Activated effector memory CD4-positive, alpha-beta T cell treated with anti-CD3 and anti-CD28 coated beads, Interleukin-2, amount 50 U/mL, for 16 hours (primary cell): ENCODE measurements at places on chromosomes 3 and 15.

- DNase-seq: peak; percentile 82
Measured at GRCh38 chr15:71743861-71744382, 66.4 kb upstream of the NR2E3 start.

DNA sequence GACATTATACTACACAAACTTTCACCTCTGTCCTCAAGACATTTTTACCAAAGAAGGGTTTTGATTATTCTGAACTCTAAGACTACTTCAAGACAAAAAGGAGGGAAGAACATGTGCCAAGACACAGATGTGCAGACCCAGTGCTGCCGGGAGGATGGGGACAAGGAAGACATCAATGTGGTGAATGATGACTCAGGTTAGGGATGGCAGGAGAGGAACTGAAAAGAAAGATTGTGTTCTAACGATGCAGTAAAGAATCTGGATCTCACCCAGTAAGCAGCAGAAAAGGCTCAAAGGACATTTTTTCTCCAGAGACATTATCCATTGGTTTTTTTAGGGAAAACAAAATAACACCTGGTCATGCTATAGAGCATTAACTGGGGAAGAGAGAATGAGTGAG lies 449.9 kb upstream of the NR2F2 start:
- DNase-seq: no peak

- DNase-seq: no peak
Measured at GRCh38 chr3:157938154-157938779, 168.0 kb downstream of the SHOX2 start.

GRCh38 chr3:71614869-71615268 lies 31.3 kb upstream of the FOXP1 start:
- DNase-seq: no peak

- DNase-seq: no peak
Measured at GRCh38 chr3:79824166-79824565, 56.4 kb upstream of the ROBO1 start.

- DNase-seq: peak; percentile 84
Measured at GRCh38 chr15:38670128-38671005, 105.8 kb upstream of the RASGRP1 start.

DNA sequence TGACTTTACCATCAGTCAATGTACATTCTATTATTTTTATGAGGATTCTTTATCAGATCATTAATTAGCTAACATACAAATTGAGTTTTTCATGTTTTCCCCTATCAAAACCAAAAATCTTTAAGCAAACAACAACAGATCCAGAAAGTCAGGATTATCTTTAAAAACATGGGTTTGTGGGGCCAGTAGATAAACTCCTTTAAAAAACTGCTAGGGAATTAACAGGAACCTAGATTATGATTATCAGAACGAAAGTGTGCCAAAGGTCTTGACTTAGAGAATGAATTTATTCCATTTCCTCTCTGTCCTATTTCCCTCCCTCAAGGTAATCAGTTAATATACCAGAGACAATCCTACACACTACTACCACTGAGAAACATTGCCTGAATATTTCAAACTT lies 13.2 kb upstream of the CCDC13 start:
- DNase-seq: no peak

DNA sequence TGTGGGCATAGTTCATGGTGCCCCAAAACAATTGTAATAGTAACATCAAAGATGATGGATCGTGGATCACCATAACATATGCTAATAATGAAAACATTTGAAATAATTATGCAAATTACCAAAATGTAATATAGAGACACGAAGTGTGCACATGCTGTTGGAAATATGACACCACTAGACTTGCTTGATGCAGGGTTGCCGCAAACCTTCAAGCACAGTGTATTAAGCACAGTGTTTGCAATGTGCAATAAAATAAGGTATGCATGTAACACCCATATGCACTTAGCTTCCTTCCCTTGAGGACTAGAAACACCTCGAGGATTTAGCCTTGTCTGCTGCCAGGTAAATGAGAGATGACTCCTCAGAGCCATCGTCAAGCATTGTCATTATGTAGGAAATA lies 10.9 kb upstream of the GJD2 start:
- no peak for DNase-seq

DNA sequence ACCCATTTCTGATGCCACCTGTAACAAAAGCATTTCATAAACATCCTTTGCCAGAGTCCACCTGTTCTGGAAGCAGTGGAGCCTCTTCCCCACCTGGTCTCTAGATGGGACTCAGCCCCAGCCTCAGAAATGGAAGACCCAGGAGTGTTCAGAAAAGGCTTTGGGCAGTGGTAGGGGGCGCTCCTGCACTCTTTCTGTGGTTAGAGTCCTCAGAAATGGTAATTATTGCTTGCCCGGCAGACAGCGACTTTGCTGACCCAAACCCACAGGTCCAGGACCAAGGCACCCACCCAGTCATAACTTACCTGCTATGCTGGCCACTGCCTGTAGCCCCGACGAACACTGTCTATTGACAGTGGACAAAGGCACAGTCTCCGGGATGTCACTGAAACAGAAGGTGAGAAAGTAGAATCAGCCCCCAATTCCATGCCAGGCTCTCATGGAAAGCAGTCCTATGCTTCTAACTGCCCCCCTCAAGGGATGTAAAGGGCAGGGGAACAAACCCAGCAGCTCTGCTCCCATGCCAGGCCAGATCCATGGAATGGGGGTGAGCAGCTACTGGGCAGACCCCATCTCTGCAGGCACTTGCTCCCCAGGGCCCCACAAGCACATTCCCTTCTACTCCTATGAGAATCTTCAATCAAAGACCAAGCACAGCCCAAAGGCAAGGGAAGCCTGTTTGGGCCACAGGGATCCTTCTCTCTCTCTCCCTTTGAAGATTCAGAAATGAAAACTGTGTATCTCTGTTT lies 5.1 kb downstream of the ACAA1 start:
- peak; percentile 69 for DNase-seq

- no peak for DNase-seq
Measured at GRCh38 chr3:24420224-24420623, 74.4 kb downstream of the THRB start.

GRCh38 chr3:194884649-194885315 lies 199.1 kb downstream of the FAM43A start:
- DNase-seq: no peak

DNA sequence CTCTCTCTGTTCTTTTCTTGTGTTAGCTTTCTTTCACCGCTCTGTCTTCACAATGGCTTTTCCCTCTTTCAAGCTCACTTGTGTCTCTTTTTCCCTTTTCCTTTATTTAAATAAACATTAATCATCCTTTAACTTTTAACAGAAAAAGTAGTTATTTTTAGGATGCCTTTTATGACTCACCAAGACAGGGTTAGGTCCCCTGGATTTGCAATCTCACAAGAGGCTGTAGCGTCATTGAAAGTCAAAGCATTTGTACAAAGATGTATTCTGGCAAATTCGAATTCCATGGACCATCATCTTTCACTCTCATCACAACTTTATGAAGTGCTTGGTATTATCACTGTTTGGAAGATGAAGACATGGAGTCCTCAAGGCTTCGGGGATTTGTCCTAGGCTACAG lies 34.8 kb upstream of the MCTP2 start:
- no peak for DNase-seq

GRCh38 chr15:85849946-85850345 lies 55.2 kb upstream of the KLHL25 start:
- DNase-seq: peak; percentile 49

- DNase-seq: peak; percentile 86
Measured at GRCh38 chr15:63093486-63094205, 28.0 kb upstream of the LACTB start.

- no peak for DNase-seq
Measured at GRCh38 chr15:80441714-80442113, 37.5 kb downstream of the ARNT2 start.

GRCh38 chr15:85500729-85501128 lies 120.3 kb downstream of the AKAP13 start:
- no peak for DNase-seq

DNA sequence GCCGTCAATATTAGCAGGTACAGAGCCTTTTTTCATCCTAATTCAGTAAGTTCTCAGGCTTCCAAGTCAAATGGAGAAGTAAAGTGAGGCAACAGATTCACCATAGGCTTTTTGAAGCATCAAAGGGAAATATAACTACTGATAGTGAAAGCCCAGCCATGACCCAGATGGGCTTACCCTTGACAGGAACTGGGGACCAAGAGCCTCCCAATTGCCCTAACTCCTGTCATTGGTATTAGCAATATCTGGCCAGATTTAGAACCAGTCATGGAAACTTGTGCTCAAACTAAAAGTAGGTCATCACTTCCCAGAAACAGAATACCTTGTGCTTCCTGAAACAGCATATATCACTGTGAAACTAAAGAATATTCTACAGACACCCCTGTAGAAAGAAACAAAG lies 33.0 kb downstream of the NME9 start:
- no peak for DNase-seq

GRCh38 chr3:13506680-13507079 lies 26.6 kb downstream of the HDAC11 start:
- DNase-seq: no peak

- DNase-seq: no peak
Measured at GRCh38 chr15:57100136-57100539, 181.7 kb downstream of the TCF12 start.

- peak; percentile 55 for DNase-seq
Measured at GRCh38 chr3:129625072-129625874, 18.8 kb upstream of the PLXND1 start.

DNA sequence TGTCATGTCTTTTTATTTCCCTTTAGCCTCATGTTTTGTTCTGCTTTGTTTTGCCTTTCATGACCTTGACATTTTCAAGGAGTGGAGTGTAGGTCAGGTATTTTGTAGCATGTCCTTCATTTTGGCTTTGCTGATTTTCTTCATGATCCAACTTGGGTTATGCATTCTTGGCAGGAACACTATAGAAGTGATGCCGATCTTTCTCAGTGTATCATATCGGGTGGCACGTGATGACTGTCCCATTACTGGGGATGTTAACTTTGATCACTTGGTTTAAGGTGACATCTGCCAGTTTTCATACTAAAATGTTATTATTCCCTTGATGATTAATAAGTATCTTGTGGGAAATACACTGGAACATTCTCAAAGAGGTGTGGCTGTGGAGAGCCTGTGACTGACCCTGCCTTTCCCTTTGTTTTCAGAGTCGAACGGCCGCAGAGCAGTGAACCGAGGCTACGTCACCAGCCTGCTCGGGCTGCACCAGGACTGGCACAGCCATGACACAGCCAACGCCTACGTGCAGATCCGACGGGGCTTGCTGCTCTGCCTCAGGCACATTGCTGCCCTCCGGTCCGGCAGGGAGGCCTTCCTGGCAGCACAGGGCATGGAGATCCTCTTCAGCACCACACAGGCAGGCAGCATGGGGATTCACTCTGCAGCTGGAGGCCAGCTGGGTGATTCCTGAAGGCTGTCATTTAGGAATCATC lies 167.7 kb downstream of the AGBL1 start:
- no peak for DNase-seq

DNA sequence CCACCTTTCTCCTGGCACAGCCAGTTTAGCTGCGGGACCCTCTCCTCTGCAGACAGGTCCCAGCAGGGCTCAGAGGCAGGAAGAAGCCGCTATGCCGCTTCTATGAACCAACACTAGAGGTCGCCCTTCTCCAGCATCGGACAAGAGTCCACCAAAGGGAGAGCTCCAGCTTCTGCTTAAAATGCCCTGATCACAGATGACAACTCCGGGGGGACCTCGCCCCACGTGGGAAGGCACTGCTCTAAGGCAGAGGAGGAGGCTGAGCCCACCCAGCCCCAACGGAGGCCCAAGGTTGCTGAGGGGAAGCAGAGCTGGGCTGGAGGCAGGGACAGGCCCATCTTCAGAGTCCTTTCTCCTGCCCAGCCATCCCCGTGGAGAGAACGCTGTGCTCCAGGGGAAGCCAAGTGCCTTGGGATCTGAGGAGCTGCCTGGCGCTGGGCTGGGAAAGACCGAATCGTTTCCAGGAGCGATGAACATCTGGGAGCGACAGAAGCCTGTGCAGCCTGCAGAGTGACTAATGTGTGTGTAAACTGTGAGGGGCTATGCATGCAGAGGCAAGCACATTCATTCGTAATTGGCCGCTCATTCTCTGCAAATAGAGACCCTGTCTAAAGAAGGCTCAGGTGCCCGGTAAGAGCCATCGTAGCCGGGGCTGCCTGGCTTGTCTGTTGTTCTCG lies 43.5 kb upstream of the BDH1 start:
- DNase-seq: peak; percentile 90

DNA sequence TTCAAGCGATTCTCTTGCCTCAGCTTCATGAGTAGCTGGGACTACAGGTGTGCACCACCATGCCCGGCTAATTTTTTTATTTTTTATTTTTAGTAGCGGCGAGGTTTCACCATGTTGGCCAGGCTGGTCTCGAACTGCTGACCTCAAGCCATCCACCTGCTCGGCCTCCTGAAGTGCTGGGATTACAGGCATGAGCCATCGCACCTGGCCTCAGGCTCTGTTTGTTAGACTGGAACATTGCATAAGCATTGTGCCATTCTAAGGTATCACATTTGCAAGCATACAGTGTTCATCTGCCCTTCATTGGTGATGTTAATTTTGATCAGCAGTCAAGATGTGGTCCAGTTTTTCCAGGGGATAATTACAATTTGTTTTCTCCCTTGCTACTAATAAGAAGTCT lies 43.0 kb downstream of the SQOR start:
- no peak for DNase-seq

GRCh38 chr3:9169956-9170850 lies 79.2 kb downstream of the SRGAP3 start:
- DNase-seq: peak; percentile 73

GRCh38 chr3:33865133-33865532 lies 66.7 kb downstream of the PDCD6IP start:
- no peak for DNase-seq

DNA sequence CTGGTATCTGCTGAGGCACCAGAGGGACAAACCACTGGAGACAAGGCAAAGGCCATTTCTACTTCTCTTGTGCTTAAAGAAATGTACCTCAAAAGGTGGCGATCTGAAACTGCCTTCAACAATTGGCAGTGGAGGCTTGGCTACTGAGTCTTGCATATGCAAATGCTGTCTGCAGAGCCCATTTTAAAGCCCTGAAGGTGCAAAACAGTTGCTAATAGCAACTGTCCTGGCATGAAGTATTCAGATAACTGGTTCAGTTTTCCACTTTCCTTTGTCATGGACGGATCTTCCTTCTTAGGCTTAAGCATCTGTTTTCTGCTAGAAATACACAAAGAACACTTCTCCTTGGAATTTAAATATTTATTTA lies 71.4 kb upstream of the PSMD6 start:
- no peak for DNase-seq

GRCh38 chr15:71511796-71512681 lies 298.3 kb upstream of the NR2E3 start:
- no peak for DNase-seq

- no peak for DNase-seq
Measured at GRCh38 chr3:15071699-15072098, 6.6 kb upstream of the MRPS25 start.

DNA sequence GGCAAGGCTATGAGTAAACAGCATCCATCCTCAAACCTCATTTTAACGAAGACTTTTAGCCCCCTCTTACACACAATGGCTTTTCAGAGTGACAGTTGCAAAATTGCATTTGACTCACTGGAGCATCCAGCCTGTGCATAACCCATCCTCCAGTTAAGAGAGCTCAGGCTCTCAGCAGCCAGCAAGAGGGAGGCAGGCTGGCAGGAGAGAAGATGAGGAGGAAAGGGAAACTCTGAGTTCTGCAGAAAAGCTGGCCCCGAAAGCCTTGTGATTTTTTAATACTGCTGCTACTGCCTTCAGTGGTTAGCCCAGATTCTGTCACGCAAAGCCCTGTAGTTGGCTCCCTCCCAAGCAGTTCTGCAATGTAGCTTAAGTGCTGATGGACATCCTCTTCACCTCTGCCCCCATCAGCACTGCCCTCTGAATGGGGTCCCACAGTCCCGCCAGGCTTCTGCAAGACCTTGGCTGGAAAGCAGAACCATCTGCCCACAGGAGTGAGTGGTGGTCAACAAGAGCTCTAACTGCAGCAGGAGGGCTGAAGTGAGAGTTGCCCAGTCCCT lies 371.3 kb downstream of the EPHB1 start:
- no peak for DNase-seq
